ENCODE measurements at places on chromosomes 1 and 21.

DNA sequence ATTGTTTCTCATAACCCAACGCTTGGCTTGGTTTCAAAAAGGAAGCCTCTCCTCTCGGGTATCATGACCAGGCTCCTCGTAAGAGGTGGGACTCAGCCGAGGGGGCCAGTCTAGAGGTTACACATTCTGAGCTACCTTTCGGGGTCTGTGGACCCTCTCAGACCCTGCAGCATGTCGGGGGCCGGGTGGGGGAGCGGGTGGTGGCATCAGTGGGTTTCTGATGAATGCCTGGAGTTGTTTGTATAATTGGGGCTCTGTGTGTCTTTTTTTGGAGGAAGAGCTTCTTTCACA lies 229.3 kb downstream of the CAMTA1 start:
- no peak for DNase-seq

DNA sequence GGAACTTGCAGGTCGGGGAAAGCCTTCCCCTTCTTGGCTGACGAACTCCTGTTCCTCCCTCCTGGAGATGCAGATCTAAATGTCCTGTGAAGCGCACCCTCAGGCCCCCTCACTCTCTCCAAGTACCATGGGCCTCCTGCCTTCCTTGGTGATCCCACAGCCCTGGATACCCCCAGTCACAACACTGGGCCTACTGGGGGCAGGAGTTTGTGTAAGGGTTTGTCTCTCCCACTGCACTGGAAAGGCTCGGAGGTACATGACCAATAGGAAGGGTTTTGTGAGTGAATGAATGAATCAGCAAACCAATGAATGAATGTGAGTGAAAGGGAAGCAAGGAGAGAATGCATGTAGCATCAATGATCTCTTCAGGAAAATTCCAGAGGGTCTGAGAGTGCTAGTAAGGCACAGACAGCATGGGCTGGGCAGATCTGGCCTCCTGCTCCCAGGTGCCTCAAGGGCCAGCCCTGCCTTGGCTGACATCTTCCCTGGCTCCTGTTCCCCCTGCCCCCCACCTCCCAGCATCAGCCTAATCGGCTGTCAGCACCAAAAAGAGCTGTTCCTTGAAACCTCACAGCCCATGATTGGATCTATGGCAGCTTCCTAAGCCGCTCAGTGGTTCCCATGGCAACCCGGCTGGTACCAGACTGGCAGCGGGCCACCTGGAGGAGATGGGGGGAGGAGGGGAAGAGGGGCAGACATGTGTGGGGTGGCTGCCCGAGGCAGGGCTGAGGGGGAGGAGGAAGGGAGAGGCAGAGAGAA lies 95.8 kb downstream of the VWA5B1 start:
- DNase-seq, result no peak

- no peak for DNase-seq
These were observed 838.2 kb upstream of the B3GALT2 start for GRCh38 chr1:194024659-194025058.

DNA sequence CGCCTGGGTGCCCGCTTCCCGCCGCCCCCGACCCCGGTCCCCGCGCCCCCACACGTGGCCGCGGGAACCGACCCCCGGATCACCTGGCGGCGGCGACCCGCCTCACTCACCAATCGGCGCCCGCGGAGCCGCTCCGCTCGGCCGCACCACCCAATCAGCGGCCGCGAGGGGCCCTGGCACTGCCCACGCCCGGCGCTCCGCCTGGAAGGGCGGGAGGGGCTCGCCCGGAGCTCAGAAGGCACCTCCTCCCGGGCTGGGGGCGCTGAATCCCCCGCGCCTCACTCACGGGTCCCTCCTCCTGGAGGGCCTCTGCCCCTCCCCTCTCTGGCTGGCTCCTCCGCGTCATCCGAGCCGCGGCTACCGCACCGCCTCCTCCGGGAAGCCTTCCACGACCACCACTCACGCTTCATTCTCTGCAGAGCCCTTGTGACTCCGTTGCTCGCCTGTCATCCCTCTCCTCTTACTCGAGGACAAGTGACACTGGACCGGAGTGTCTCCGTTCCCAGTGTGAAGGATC lies 374 bp downstream of the SH2D5 start:
- DNase-seq, result peak; percentile 71

DNA sequence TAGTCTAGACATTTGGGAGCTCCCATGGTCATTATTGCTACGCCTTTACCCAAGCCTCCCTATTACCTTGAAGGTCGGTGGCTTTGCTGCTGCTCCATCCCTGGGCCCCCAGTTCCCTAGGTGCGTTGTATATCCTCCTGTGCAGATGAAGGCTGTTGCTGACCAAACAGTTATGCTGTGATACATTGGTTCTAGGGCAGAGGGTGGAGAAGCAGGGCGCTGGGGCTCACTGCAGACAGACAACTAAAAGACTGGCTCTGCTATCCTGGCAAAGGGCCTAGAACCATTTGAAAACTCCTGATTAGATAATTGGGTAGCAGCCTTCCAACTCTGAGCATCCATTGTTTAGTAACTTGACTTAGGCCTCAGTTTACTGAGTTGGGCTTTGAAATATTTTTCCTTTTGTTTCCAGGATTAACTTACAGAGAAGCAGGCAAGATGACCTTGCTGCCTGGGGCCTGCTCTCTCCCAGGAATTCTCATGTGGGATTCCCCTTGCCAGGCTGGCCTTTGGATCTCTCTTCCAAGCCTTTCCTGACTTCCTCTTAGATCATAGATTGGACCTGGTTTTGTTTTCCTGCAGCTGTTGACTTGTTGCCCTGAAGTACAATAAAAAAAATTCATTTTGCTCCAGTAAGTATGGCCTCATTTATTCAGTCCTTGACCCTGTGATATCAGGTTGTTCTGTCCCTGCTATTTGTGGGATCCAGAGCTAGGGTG lies 15.5 kb downstream of the CHI3L2 start:
- DNase-seq, result no peak

GRCh38 chr1:152645146-152645545 lies 18.0 kb upstream of the LCE2D start:
- DNase-seq, result no peak

DNA sequence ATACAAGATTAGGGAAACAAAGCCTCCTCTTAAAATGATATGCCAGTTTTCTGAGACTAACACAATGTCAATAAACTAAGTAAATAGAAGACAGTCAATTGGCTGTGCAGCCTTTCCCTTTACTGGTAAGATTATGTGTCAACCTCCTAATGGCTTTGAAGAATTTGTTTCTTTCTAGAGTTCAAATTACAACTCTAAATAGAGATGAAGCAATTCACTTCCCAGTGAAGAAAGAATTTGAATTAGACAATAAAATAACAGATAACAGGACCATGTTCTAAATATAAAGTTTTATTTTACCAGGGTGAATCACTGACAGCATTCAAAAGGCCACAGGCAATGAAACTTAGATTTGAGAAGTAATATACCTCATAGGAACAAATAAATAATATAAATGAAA lies 680.3 kb downstream of the PLA2G4A start:
- DNase-seq, result no peak

DNA sequence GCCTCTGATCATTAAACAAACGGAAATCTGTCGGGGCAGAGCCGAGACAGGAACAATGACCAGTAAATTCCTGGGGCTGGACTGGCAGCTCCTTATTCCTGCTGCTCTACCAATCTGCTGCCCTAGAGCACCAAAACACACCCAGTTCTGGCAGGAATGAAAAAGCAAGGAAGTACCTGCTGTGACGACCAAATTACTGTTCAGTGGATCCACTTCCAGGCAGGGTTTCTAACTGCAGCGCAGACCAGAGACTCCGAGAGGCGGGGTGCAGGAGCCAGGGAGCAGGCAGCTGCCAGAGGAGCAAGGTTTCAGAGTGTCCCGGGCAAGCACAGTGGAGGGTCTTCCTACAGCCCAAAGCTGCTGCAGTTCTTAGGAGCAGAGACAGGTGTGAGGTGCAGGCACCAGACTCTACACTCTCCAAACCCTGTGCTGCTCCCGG lies 32.4 kb downstream of the KANK4 start:
- peak; percentile 84 for DNase-seq

DNA sequence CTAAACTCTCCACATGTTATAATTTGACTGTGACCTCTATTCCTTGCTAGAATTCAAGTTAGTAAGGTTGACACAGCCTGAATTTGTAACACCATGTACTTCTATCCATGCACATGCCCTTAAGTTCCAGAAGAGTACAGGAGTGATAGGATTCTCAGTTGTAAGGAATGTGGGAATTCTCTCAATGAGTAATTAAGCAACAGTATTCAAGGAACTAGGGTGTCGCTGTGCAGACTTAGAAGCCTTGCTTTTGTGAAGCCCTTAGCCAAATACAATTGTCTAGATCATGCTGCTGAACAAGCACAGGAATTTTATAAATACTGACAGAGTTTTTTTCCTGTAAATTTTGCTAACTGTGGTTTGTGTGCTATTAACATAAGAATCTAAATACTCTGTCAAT lies 276.3 kb upstream of the PTBP2 start:
- no peak for DNase-seq

GRCh38 chr1:17119076-17119772 lies at the start of gene PADI2:
Gene PADI2, minus strand, starts transcription at chr1:17119451. Its CDS starts 80 bp downstream, at chr1:17119371.
- peak; percentile 82 for DNase-seq

- no peak for DNase-seq
These were observed 38.4 kb upstream of the KCNK2 start for GRCh38 chr1:215044151-215044550.

GRCh38 chr1:29017975-29018712 lies 103.8 kb downstream of the EPB41 start:
- DNase-seq, result no peak

GRCh38 chr1:112250892-112251291 lies 145.1 kb upstream of the CTTNBP2NL start:
- DNase-seq, result no peak

GRCh38 chr1:177597393-177597792 lies 372.5 kb downstream of the SEC16B start:
- DNase-seq, result no peak

GRCh38 chr1:186782791-186783190 lies 46.0 kb upstream of the PLA2G4A start:
- no peak for DNase-seq

DNA sequence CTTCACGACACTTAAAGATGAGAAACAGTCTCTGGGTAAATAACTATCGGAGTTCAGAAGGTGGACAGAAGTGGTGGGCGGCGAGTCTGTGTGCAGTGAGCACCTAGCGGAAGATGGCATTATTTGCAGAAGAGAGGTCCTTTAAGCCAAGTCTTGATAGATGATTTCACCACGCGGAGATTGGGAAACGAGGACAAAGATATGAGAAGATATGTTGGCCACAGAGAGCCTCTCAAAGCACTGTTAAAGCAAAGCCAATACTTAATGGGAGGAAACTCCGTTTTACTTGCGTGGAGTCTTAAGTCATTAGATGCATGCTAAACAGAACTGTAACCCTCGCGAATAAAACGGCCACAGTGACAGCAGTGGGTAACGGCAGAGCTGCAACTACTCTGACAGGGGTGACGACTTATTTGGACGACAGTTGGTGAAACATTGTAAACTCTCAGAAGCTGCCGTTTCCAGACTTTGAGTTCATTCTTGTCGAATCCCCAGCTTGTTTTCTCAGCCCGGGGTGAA lies 577 bp upstream of the CEP350 start:
- no peak for DNase-seq

DNA sequence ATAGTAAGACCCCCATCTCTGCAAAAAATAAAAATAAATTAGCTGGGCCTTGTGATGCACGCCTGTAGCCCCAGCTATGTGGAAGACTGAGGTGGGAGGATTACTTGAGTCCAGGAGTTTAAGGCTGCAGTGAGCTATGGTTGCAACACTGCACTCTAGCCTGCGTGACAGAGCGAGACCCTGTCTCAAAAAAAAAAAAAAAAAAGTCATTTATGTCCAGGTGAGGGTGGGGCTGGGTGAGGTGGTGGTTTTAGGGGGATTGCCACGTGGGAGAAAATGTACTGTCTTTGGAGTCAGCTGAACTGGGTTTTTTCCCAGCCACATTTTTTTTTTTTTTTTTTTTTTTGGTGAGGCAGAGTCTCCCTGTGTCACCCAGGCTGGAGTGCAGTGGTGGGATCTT lies 6.7 kb downstream of the PIK3CD start:
- no peak for DNase-seq

DNA sequence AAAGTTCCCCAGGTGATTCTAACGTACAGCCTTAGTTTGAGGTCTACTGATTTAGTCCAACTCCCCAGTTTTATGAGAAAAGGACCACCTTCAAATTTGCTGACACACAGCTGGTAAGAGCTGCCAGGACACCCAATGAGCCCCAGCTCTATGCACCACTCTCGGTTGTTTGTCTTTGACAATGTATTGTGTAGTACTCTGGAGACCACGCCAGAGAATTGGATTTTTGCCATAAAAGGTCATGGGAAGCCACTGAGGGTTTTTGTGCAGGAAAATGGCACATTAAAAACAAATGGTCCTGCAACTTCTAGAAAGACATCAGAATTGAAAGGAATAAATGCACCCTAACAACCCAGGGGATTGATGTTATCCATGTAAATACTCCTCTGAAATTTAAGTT lies 7.1 kb upstream of the IER5 start:
- DNase-seq, result no peak

DNA sequence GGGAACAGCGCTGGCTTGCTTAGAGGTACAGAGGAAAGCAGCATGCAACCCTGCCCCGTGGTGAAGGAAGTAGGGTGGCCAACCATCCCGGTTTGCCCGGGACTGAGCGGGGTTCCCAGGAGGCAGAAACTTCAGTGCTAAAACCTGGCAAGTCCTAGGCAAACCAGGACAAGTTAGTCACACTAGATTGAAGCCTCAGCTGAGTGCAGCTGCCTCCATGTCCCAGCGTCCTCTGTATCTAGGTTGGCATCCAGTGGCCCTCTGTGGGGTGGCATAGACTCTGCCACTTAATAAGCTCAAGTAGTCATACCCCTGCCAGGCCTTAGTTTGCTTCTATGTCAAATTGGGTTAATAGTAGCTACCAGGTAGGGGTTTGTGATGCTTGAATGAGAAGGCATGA lies 67.1 kb downstream of the ATP2B4 start:
- no peak for DNase-seq

Measured in Caco-2 (cell line).